ENCODE measurements at places on chromosomes 6 and 20. TPM values are rescaled to one million over a fixed set of nuclear protein-coding genes. Genes with fewer than 3 reads are reported as not detected.

Gene ADRM1
- total RNA-seq, result 192 TPM

Gene LY86
- not detected for total RNA-seq

Gene ZNF335
- 12.1 TPM for total RNA-seq

Gene GSTA2
- not detected for total RNA-seq

Gene TPBG
- total RNA-seq, result 68.7 TPM

Gene TCF15
- under 0.01 TPM for total RNA-seq
